ENCODE measurements at places on chromosomes 3 and 15. TPM values are rescaled to one million over a fixed set of nuclear protein-coding genes. Genes with fewer than 3 reads are reported as not detected.

DNA sequence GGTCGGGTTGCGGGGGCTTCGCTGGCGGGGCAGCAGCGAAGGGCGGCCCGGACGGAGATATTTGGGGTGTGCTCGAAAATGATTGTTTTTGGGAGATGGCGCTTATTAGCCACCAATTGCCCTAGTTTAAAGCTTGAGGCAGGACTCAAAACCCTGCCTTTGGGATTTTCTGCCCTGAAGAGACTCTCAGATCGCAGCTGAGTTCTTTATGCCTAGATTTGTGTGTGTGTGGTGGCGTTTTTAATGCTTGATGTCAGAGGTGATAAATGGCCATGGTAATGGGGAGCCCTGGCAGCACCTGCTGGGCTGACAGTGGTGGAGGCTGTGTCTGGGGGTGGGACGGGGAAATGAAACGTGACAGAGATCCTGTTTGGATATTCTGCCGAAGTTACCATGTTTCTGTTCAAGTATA is 604 bp downstream of the KCTD6 start:
- no peak for DNase-seq

GRCh38 chr3:50630394-50630793 is 13.4 kb downstream of the MAPKAPK3 start:
- DNase-seq = no peak

The SPESP1 gene
- total RNA-seq = not detected

DNA sequence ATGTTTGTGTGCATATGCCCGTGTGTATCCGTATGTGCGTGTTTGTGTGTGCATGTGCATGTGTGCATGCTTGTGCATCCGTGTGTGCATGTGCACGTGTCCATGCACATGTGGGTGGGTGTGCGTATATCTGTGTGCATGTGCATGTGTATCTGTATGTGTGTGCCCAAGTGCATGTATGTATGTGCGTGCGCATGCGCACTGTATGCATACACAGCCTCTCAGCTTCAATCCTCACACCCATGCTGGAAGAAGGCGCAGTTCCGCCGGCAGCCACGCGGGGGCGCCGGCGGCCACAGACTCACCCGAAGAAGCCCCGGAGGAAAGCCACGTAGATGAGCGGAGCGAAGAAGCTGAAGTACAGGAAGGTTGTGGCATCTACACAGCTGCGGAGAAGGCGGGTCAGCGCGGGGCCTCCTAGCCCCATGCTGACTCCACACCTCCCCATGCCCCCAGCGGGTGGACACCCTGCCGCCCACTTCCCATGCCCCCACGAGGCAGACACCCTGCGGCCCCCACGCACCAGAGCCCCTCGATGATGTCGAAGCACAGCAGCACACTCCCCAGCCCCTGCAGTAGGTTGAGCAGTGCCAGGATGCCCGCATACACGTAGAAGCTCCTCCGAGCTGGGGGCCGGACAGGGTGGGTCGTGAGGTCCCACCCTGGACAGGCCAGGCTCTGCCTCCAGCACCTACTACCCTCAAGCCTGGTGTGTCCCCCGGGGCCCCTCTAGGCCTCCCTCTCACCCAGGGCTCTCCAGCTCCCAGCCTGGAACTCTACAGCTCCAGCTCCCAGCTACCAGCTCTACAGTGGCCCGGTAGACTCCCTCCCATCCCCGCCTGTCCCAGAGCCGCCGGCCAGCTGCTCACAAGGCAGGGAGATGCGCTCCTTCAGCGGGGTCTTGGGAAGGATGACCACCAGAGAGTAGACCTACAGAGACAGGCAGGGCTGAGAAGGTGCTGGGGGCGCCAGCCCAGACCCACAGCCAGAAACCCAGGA is 15.4 kb downstream of the TPRA1 start:
- DNase-seq = peak; percentile 86

The LDHAL6B gene
- total RNA-seq = not detected

- no peak for DNase-seq
Observed at GRCh38 chr15:63405159-63405558, 23.5 kb upstream of the CA12 start.

- no peak for DNase-seq
Observed at GRCh38 chr3:169106662-169107061, 556.9 kb downstream of the MECOM start.

- DNase-seq = no peak
Observed at GRCh38 chr3:79005084-79005483, 762.7 kb downstream of the ROBO1 start.

DNA sequence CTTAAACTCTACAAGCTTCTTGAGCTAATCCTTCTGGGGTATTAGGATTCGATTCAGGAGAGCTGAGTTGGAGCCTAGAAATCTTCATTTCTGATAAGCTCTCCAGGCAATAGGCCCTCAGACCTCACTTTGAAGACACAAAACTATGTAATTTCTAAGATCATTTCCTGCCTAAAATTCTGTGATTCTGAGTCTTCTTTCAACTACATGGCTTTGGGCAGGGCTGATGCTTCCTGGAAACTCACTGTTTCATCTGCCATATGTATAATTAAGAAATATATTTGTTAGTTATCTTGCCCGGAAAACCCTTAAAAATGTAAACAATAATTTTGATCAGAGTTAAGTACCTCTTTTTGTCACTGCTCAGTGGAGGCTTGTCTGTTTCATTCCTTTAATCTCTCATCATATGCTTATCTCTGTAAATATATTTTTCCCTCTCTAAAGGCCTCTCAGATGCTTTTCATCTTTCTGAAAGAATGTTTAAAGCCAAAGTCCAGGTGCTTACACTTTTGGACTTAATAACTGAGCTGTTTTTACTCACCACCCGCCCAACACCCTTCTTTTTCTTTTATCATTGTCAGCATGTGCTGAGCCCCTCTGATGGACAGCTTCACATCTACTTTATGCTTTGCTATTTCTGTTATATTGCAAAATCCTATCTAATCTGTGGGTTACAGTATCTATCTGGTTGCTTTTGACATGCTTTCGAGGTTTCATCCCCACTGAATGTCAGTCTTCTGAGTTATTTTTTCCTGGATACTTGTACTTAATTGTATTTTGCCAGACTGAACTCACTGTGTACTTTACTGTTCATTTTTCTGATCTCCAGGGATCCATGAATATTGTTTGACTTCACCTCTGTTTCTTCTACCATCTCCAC is 38.2 kb downstream of the FILIP1L start:
- no peak for DNase-seq

DNA sequence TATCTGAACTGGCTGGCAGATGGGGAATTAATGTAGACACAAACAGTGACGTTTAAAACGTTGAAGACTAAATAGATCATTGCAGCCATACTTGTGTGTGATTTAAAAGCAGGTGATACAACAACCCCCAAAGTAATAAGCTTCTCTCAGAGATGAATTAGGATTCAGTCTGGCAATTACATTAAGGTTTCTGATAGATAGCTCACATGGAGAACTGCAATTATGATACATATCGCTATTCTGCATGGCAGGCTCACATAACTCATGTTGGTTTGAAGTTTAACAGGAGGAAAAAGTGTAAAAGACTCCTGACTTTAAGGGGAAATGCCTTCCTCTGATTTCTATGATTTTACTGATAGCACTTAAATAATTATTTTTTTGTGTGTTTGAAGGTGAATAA is 196.9 kb downstream of the CLSTN2 start:
- no peak for DNase-seq

DNA sequence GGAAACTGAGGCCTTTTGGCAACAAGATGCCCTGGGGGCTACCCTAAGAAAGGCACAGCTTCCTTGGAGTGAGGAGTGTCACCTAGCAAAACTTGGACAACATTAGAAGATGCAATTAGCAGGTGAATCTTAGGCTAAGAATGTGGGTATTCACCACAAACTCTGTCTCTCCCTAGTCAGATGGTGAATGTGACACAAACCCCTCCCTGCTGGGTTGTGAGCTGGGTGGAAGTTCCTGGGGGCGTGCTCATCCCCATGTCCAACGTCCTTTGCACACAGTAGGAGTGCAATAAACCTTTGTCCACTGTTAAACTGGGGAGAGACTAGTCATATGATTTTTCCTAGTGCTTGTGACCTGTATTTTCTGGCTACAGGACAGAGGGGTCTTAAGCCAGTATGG is 67.1 kb upstream of the SH3GL3 start:
- DNase-seq = peak; percentile 74

DNA sequence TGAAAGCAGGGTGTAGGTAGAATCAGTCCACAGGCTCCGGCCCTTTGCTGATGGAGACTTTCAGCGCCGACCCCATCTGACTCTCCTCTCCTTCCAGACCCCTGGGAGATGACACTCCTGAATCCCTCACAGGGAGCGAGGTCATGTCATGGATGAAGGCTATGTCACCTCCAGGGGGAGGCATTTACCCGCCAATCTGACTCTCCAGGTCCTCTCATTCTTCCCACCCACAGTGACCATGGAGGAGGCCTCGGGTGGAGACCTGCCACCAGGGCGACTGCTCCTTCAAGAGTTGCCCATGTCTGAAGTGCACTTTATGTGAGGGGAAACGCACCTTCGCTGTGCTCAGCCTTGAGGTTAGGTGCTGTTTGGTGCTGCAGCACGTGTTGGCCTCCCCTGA is 112.7 kb downstream of the KLF13 start:
- DNase-seq = no peak

- no peak for DNase-seq
Observed at GRCh38 chr15:52441841-52442240, 86.8 kb downstream of the MYO5A start.

DNA sequence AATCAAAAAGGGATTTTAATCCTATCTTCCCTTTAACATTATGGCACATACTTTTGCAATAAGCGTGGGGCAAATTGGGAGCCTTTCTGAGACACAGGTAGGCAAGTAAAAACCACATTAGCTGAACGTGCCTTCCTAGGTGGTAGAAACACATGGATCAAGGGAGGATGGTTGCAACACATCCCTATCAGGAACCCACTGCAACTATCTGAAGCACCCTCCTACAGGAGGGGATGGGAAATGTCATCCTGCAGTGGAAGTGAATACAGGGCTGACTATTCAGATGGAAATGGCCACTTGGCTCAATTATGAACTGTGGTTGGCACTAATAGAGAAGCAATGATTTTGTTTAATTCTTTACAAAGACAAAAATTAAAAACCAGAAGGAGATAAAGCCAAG is 826.3 kb downstream of the FHIT start:
- no peak for DNase-seq

DNA sequence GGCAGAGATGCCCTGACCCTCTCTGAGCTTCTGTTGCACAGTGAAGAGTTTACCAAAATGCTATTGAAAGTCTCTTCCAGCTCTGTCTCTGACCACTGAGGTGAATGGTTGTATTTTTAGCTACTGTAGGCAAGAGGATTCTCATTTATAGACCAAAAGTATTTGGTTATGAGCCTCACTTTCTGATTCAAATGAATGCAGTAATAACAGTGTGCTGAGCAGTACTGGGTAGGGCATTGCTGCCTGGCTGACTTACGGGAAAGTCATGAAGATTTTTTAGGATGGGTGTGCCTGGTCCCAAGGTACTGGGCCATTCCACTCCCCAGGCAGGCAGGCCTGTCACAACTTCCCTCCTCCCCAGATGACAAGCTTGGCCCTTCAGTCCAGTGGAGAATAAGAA is 15.5 kb downstream of the PLA1A start:
- DNase-seq = no peak

GRCh38 chr3:162170581-162170980 is 674.0 kb downstream of the OTOL1 start:
- no peak for DNase-seq

The SLC28A2 gene
- not detected for total RNA-seq

The THBS1 gene
- 128 TPM for total RNA-seq

The LSG1 gene
- total RNA-seq = 39.6 TPM

The CYP1A2 gene
- total RNA-seq = not detected

The RTP4 gene
- not detected for total RNA-seq

The INAFM2 gene
- 2.6 TPM for total RNA-seq

The FAM43A gene
- 2.9 TPM for total RNA-seq

The GREM1 gene
- not detected for total RNA-seq

DNA sequence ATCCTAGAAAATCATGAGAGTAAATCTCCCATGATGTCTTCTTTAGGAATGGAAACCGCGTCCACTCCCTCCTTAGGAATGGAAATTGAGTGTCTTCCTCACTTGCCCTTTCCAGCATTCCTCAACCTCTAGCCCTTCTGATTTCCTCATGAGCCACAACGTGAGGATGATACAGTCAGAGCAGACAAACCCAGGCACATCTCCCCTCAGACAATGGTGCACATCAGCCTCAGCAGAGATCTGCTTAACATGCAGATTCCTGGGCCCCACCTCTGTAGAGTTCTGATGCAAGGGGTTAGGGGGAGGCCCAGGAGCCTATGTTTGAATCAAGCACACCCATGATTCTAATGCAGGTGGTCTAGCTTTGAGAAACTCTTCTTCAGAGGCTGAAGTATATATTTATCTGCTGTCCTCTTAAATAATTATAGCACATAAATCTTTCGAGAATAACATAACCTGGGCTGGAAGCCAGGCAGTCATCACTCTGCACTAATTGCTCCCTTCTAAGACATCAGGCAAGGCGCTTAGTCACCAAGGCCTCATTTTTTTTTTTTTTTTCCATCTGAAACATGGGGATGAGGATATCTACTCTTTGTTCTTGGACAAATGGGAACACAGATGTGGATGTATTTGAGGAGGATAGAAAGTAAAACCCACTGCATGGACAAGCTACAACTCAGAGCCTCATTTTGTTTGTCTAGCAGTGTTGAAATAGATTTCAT is 81.7 kb downstream of the PRICKLE2 start:
- peak; percentile 85 for DNase-seq

DNA sequence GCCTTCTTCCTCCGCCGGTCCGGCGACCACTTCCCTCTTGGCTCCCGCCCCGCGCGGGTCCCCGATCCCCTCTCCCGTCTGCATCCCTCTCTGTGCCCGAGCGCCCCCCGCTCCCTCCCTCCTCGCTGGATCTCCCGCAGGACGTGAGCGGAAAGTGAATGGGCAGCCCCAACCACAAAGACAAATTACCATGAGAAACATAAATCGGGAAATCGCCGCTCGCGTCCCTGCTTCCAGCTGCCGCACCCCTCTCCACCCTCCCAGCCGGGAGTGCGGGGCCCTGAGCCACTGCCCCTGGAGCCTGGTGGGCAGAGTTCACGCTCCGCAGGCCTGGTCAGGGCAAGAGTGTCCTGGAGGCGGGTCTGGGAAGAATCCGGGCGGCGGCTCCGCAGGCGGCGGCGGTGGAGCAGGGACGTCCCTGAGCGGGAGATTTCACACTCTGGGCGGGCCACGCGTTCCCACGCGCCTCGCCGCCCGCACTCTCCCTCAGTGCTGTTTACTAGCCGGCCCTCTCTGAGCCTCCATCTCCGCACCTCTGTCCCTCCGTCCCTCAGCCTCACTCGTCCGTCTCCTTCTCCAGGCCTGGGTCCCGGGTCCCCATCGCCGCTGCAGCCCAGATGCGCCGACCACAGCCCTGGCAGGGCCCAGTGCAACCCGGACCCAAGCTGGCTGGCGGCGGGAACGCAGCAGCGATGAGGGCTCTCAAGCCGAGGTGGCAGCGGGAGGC is 835 bp downstream of the SEMA5B start:
- no peak for DNase-seq

DNA sequence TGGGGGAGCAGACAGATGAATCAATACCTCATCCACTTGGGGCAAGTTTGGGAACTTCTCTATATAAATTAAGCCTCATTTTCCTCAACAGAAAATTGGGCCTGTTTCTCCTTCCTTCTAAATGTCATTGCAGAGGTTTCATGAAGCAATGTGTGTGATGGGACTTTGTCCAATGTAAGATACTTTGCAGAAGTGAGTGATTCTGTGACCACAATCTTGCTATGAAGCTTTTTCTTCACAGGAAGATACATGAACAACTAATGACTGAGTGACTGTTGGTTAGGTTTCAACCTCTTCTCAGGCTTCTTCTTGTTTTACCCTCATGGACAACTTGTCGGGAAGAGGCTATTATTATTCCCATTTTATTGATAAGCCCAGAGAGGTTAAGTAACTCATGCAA is 11.0 kb downstream of the TMEM45A start:
- no peak for DNase-seq

The DUOX2 gene
- not detected for total RNA-seq

The CIB2 gene
- total RNA-seq = 2.6 TPM

All from Caki2 (cell line).